ENCODE measurements at places on chromosomes 3 and 15.
A peak's percentile ranks its signal among the peaks of the same experiment; 100 is the strongest.

DNA sequence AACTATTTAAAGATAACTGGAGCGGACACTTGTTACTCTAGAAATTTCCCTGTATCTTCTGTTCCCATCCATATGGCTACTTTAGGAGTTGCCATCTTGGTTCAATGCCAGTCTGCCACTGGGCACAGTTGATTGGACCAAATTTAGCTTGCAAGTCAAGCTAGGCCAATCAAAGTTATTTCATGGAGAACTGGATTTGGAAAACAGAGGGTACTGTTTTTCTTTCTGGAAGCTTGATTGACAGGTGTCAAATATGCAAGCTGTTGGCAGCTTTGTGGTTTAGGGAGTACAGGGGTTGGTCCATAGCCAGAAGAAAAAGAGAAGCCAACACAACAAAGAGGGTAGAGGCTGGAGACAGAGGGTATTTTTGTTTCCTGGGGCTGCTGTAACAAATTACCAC is 33.4 kb upstream of the KLHL25 start:
- DNase-seq = no peak

DNA sequence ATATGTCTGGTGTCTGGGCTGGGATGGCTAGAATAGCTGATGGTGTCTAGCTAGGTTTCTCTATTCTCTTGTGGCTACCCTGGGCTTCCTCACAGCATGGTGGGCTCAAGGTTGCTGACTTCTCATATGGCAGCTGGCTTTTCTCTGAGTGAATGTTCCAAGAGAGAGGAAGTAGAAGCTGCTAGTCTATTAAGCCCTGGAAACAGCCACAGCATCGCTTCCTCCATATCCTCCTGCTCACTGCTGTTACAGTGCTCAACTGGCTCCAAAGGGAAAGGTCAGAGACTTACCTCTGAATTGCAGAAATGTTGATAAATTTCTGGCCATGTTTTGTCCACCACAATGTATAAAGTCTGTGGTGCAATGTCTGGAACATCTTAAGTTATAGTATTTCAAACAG is 299.9 kb upstream of the ADAMTS9 start:
- DNase-seq = no peak

GRCh38 chr15:44299997-44300396 is 11.5 kb downstream of the GOLM2 start:
- DNase-seq = no peak

- no peak for DNase-seq
Observed at GRCh38 chr3:54213907-54214306, 91.6 kb downstream of the CACNA2D3 start.

DNA sequence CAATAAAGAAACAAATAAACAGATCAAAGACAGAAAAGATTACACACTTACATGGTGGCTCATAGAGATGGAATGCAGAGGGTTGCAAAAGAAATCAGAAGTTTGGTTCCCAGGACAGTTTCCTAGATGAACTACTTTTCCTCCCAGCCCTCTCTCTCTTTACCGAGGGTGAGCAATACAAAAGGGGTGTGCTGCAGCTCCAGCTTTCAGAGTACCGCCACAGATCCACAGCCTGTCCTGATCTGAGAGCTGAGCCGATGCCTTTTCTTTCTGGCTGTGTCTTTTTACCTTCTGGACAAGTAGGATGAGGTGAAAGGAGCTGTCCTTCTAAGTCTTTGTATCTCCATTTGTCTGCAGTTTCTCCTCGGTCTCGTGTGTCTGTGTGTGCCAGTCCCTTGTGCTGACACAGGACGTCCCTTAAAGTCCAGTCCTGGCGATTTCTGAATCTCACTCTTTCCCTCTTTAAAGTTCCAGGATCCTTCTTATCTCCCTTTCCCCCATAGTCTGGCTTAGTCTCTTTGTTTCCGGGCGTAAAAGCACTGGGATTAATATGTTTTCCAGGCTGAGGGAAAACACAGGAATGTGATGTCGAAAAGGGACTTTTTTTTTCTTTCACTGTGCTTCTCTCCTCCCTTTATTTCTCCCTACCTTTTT is 540 bp downstream of the CCDC80 start:
- DNase-seq = no peak

DNA sequence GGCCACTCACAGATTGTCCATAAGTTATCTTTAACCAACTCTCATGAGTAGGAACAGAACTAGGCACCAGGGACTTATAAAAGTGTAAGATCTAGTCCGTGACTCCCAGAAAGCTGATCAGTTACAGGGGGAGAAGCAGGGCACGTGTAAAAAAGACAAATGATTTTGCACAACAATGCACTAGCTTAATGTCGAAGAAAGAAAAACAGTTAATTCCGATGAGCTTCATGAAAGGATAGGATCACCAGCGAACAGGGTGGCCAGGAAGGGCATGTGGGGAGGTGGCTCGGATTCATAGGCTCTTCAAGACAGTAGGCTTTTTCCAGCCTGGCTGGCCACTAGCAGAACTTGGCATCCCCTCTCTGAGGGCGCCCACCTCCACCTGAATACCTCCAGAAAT is 90.0 kb downstream of the IL5RA start:
- DNase-seq = no peak

DNA sequence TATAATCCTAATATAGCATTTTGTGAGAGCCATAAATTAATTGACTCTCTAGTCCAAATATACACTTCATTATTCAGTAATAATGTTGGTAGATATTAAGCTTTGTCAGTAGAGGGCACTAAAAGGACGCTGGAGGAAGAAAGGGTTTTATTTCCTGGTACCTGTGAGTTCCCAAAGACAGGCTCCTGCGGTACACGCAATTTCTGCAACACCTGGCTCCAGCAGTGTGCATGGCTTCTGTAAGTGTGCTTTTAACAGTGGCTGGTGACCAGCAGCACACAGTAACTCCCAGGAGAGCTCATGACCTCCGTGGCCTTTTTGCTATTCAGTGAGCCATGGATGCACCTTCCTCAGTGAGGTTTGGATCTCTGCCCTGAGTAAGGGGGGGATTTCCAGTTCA is 338.3 kb upstream of the ZNF385D start:
- DNase-seq = no peak

DNA sequence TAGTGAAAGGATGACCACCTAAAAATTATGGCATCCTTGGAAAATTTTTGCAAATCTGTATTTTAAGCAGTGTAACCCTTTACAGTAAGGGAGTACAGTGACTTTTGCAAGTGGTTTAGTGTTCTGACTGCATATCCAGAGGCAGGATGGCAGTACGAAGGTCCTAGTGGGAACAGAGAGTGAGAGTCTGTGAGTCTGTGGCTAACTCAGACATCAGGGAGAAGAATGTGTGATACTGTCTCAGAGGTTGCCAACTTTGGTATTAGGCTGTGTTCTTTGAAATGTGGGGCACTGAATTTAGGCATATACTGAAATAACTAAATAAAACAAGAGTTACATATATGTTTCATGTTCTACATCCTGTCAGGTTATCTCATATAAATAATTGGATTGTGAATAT is 25.7 kb downstream of the PRKCI start:
- DNase-seq = no peak

GRCh38 chr3:4245671-4246070 is 57.5 kb upstream of the SETMAR start:
- DNase-seq = no peak

GRCh38 chr3:182258538-182259177 is 534.6 kb upstream of the ATP11B start:
- DNase-seq = peak; percentile 64

DNA sequence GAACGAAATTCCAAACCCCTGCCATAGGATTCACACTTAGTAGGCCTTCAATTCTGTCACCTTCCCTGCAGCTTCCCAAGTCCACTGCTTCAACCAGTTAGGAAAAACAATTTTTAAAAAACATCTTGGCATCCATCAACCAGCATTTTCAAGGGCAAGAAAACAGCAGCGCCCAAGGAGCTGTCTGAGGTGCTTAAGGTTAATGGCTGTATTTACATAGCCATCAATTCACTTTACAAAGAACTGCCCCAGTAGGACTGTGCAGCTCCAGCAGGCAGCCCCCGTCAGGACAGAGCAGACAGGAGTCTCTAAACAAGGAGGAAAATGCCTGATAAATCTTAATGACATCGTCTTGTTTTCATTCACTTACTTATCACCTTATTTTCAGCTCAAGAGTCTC is 13.3 kb downstream of the TAFA4 start:
- no peak for DNase-seq

DNA sequence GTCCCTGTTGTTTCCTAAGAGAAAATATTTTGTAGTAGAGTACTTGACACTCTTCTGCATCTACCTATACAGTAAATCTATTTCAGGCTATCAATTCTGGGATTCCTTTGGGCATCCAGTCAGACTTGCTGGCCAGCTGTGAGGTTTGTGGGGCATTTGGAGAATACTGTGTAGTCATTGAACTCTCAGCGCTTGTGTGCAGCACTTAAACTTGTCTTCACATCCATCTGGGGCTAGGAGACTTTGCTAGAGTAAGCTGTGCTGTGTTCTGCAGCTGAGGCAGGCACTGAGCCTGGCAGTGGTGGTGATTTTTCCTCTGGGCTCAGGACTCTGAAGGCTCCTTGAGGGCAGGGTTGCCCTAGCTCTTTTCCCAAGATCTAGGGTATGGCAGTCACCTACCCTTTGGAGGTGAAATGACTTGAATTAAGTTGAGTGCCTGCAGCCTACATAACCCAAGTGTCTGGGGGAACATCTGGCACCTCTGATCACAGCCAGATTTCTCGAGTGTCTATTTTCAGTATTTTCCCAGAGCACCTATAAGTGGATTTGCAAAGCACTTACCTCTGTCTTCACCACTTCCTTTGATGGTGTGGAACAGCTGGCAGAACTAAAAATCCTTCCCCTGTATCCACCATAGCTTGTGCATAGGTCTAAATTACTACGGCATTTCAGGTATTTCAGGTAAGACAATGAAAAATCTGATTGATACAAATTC is 19.3 kb downstream of the CLSTN2 start:
- no peak for DNase-seq

GRCh38 chr15:33490703-33491102 is 179.9 kb downstream of the RYR3 start:
- no peak for DNase-seq

DNA sequence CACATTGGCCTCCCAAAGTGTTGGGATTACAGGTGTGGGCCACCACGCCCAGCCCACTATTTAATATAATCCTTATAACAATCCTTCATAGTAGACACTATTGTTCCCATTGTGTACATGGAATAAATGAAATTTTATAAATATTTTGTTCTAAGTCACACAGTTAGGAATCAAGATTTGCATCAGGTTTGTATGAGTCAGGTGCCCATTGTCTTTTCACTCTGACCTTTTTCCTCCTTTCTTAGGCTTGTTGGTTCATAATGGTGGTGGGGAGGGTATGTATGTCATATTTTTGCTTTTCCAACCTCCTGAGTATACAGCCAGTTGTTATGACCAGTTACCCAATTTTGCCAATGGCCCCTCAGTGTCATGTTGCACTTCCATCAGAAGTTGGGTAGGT is 18.0 kb upstream of the SLC30A4 start:
- DNase-seq = no peak

GRCh38 chr15:65286069-65286703 is 497 bp downstream of the PARP16 start:
- DNase-seq = peak; percentile 68

DNA sequence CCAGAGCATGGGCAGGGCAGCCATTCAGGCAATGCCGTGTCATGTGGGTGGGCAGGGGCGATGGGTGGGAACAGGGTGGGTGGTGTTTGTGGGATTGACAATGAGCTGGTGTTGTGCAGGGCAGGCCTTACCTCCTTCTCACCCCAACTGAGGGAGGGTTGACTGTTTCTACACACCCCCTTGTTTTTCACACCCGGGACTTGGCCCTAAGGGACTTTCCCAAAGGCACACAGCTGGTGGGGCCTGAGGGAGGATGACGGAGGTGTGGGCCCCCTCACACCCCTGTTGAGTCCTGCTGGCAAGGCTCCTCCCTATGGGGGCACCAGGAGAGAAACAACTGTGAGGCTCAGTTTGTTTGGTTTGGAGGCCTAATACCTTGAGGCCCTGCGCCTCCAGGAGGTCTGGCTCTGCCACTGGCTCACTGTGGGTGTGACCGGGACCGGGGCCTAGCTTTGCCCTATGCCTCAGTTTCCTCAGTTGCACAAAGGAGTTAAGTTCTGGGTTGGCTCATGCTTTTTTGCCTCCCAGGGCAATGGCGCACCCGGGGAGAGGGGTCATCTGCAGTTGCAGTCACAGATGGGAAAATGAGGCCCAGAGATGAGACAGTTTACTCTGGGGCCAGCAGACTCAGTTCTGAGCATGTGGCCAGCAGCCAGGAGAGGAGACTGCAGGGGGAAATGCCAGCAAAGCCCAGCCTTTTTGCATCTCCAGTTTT is 5.1 kb upstream of the DNAH1 start:
- peak; percentile 33 for DNase-seq

- DNase-seq = peak; percentile 13
Observed at GRCh38 chr3:74605437-74605836, 9.0 kb downstream of the CNTN3 start.

- DNase-seq = no peak
Observed at GRCh38 chr15:81282911-81283310, 41.0 kb downstream of the STARD5 start.

DNA sequence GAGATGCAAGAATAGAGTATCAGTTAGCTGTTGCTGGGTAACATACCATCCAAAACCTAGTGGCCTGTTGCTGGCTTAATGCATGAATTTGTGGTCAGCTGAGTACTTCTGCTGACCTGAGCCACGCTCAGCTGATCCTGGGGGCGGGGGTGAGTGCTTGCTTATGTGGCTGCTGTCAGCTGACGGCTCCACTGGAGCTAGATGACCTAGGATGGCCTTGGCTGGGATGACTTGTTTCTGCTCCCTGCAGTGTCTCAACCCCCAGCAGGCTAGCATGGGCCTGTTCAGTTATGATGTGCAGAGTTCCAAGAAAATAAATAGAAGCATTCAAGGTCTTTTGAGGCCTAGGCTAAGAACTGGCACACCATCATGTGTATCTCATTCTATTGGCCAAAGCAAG is 63.9 kb downstream of the FBLN2 start:
- no peak for DNase-seq

- no peak for DNase-seq
Observed at GRCh38 chr3:116340680-116341216, 104.5 kb downstream of the LSAMP start.

- DNase-seq = no peak
Observed at GRCh38 chr3:103617961-103618360, 1183.1 kb downstream of the ZPLD1 start.

- no peak for DNase-seq
Observed at GRCh38 chr15:69016021-69016595, 1.6 kb downstream of the NOX5 start.

DNA sequence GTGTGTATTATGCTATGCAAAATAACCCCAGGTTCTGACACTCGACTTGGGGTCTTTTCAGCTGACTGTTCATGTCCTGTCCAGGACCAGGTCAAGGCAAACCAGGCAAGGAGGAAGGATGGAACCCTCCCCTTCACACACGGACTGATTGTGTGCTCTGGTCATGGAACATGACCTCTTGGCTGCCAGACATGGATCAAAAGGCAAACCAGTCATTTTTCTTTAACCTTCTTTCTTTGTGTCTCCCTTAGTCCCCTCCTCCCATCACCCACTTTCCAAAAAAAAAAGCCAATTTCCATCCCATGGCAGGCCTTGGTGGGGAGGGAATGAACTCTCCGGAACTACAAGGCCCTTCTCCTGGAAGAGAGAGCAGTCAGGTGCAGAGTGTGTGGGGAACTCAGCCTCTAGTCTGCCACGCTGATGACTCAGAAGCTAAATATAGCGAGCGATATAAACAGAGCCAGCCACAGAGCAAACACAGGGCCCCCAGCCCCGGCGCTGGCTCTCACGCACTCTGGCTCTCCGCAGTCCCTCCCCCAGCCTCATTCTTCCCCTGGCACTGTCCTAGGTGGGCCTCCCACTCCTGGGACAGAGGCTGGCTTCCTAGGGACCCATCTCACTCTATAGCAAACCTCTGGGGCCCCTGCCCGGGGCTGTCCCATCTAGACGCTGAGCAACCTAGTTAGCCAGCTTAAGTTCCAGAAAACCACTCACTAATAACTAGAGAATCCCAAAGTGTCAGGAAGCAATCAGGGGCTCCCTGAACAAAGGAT is 10.0 kb downstream of the BMF start:
- DNase-seq = peak; percentile 83

Data from COR-L47 (cell line).